ENCODE measurements at places on chromosomes 13 and 19. TPM values are rescaled to one million over a fixed set of nuclear protein-coding genes. Genes with fewer than 3 reads are reported as not detected.

SHISA2 gene
- 0.35 TPM for total RNA-seq

CD33 gene
- total RNA-seq = 3.9 TPM

TECR gene
- total RNA-seq = 169 TPM

HIF3A gene
- not detected for total RNA-seq

LSR gene
- 3.5 TPM for total RNA-seq

NLRP11 gene
- not detected for total RNA-seq

PSG2 gene
- not detected for total RNA-seq

ARL11 gene
- total RNA-seq = 2.3 TPM

SLC6A16 gene
- 5.7 TPM for total RNA-seq

ATP4B gene
- not detected for total RNA-seq

ZNF441 gene
- 7.3 TPM for total RNA-seq

ZNF547 gene
- total RNA-seq = 4.6 TPM

CGB3 gene
- not detected for total RNA-seq

ETV2 gene
- 1.9 TPM for total RNA-seq

IFNL3 gene
- not detected for total RNA-seq

MCEMP1 gene
- not detected for total RNA-seq

ZNF888 gene
- total RNA-seq = 7.8 TPM

COL4A2 gene
- not detected for total RNA-seq
